ENCODE measurements at places on chromosomes 3 and 15.

GRCh38 chr3:112736386-112736785 is 95.4 kb upstream of the CCDC80 start:
- no peak for DNase-seq

DNA sequence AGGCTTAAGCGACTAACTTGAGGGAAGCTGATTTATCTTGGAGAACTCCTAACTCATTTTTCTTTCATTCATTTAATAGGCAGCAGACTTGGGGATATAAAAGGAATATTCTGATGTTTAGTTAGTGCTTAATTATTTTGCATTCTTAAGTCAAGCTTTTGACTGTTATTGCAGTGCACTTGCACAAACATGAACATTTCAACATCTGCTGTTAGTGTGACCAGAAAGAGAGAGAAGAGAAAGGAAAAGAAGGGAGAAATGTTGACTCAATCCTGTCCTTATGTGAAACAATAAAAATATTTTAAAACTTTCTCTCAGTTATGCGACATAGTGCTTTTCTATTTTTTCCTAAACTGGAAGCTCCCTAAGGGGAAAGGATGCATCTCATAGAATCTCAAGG is 507.8 kb downstream of the LPP start:
- no peak for DNase-seq

DNA sequence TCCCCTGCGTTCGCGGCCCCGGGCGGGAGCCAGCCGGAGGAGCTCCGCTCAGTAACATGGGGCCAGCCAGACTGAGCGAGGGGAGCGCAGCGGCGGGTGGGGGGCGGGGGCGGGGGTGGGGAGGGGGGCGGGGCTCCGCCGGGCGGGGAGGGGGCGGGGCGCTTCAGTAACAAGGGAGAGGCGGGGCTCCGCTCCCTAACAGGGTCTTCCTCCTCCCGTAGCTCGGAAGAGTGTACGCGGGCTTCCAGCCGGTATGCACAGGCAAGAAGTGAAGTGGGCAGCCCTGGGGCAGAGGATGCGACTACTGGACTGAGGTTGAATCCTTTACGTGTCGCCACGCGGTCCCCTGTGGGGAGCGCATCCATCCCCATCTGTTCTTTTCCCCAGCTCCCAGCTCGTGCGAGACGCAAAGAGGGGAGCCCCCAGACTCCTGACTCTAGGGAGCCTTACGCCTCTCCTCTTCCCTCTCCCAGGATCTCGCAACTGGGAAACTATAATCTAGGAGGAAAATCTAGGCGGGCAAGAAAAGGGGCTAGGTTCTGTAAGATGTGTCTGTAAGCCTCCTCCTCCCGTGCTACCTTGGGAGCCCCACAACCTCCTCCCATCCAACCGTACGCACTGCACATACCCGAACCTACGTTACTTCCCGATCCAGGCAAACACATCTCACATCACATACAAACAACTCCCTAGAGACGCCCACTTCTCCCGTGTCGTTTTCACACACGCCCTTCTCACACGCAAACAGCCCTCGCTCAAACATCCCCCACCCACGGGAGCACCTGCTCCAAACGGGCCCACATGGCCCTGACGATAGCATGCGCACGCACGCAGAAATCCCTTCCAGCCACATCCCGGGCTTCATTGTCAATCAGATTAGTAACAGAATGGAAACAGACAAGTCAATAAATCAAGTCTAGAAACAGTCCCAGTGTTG is at the start of gene SHF:
SHF (minus strand) TSS at position 73 of the 937 bp plus-strand sequence; CDS start at position 58, 15 bp downstream.
- peak; percentile 12 for DNase-seq

GRCh38 chr3:14876921-14877333 is 58.2 kb downstream of the FGD5 start:
- DNase-seq: no peak

GRCh38 chr3:179476215-179476614 is 24.9 kb upstream of the GNB4 start:
- DNase-seq: no peak

DNA sequence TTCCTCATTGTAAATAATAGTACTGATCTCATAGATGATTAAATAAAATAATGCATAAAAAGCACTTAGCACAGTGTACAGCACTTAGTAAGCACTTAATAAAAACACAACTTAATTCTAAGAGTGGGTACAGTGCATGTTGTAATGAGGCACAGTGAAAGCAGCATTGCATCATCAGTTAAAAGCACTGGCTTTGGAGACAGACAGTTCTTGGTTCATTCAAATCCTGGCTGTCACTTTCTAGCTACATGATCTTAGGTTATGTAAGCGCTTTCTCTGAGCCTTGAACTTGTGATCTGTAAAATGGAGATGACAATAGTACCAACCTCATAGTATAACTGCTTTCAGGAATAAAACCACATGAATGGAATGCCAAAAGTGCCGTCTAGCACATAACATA is 151.5 kb downstream of the DPH6 start:
- DNase-seq: no peak

- DNase-seq: no peak
These were observed 308.0 kb upstream of the THRB start for GRCh38 chr3:24802614-24803013.

DNA sequence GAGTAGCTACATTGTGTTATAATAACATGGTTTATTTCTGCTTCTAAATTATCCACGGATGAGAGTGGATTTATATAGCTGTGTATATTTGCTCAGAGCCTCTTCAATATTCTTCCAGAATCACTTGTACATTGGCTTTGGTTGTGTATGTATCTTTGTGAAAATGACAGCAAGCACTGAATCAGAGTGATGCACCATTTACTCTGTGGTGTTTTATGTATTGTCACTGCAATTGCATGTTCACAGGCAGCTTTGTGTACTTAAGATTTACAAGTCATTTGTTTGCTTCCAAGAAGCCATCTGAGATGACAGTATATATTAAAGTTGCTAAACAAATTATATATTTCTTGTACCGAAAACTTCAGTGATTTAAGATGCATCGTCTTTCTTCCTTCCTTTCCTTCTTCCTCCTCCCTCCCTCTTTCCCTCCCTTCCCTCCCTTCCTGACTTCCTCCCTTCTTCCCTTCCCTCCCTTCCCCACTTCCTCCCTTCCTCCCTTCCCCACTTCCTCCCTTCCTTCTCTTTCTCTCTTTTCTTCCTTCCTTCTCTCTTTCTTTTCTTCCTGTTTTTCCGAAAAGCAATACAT is 362.3 kb upstream of the GOLIM4 start:
- no peak for DNase-seq

DNA sequence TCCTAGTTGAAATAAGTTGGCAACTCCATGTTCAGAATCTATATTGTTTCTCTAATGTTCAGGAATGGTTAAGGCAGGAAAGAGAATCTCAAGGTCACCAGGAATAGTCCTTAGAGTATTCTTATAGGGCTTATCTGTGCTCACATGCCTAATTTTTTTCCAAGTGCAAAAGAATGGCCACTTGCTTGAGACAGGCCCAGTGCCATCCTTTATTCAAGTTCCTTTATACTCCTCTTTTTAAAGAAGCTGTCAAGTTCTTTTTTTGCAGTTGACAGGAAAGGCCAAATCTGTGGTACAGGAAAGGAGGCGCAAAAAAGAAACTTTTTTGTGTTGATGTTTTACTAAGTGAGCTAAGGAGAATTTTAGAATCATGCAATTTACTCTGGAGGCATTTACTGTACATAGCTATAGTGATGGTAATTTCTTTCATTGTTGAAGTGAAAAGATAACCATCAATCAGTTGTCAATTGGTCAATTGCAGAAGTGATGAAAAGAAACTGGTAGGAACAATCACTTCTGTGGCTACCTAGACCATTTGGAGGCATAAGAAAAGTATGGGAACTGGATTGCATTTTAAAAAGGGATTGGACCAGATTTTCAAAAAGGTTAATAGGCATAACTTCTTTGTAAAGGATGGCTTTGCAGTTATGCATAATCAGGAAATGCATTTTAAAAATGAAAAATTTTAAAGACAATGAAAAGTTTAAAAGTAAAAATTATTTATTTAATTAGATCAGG is 102.5 kb upstream of the SOX2 start:
- DNase-seq: no peak

GRCh38 chr15:58274885-58275284 is 136.7 kb downstream of the AQP9 start:
- no peak for DNase-seq

DNA sequence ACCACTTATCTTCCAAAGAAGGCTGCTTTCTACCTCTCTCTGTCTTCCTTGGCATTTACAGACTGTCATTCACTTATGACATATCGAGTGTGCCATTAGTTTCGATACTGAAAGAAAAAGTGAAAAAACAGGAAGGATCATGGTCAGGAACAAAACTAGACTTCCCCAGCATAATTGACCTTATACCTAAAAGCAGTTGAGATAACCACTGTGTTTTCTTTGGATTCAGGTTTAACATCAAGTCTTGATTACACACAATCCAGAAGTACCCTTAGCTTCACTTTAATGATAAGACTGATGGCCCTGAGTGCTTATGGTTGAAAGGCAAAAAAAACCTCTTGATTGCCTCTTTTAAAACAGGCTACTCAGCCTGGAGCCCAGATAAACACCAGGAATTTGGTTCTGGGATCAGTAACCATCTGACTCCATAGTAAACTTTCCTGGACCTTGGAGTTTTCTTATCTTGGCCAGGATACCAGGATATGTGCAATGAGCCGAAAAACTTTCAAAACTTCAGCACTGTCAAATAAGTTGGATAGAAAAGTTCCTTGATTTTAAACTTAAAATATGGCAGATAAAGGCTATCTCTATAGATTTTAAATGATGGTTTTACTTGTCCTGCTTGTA is 5.0 kb upstream of the UACA start:
- DNase-seq: no peak

DNA sequence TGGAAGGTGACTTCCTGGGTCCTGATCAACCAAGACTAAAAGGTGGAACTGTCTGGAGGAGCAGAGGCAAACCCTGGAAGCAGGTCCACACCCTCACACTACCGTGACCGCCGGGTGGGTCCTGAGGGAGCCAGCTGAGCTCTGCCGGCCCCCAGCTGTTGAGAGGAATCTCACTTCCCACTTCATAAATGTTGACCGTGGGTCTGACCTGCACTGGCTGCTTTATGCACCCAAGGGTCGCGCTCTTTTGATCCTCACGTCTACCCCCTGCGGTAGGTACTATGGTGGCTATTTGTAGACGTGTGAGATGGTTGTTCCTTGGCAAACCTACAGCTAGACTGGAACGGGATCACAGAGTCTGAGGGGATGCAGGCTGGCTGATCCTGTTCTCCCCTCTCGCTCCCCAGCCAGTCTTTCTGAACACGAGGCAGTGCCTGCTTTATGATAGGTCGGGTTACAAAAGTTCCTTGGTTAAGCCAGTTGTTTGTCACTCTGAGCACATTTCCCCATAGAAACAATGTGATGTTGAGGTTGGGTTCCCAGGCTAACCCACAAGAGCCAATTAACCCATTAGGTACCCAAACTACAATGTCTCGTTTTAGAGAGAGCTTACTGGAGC is 113.0 kb upstream of the ETV5 start:
- DNase-seq: no peak

DNA sequence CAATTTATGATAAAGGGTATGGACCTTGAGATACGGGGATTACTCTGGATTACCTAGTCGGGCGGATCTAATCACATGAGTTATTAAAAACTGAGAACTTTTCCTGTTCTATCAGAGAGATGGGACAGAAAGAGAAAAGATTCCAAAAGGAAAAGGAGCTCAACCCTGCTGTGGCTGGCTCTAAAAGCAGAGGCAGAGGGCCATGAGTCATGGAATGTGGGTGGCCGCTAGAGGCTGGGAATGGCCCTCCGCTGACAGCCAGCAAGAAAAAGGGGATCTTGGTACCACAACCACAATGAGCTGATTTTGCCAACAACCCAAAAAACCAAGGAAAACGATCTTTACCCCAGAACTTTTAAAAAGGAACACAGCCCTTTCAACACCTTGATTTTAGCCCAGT is 210.0 kb downstream of the MAGI1 start:
- no peak for DNase-seq

- no peak for DNase-seq
These were observed 1.1 kb upstream of the NPHP3 start for GRCh38 chr3:132723024-132723950.

- DNase-seq: no peak
These were observed 193.4 kb upstream of the RASGRP1 start for GRCh38 chr15:38758043-38758442.

GRCh38 chr3:33746416-33747116 is 28.5 kb upstream of the CLASP2 start:
- no peak for DNase-seq

- no peak for DNase-seq
These were observed 359.3 kb upstream of the ICE2 start for GRCh38 chr15:60838206-60838605.

DNA sequence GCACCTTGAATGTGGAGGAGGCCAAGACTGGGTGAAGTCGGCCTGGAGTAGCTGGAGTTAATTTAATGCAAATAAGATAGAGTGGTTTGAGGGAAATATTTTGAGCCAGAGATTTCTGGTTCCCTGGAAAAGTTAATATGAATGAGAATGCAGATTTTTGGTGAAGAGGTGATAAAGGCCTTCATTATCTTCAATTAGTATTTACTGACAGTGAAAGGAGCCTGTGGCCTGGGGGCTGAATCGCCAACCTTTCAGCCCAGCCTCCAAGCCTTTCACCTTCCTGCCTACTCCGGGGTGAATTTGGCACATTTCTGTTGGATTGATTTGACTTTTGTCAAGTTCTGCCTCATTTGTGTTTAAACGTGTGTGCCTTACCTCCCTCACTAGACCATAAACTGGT is 147.8 kb downstream of the SOX2 start:
- no peak for DNase-seq

DNA sequence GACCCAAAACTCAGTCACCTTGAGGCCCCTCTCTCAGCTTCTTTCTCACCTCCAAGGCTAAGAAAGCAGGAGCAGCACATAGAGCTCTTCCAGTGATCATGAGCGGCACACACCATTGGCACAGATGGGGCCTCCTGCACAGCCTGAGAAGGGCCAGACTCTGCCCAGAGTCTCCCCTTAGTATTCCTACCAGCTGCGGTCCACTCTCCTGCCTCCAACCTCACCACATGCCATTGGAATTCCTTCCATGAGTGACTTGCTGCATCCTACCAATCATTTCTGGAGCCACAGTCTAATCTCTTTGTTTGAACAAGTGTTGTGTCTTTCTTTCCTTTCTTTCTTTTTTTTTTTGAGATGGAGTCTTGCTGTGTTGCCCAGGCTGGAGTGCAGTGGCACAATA is 39.3 kb downstream of the CDCP1 start:
- DNase-seq: no peak

DNA sequence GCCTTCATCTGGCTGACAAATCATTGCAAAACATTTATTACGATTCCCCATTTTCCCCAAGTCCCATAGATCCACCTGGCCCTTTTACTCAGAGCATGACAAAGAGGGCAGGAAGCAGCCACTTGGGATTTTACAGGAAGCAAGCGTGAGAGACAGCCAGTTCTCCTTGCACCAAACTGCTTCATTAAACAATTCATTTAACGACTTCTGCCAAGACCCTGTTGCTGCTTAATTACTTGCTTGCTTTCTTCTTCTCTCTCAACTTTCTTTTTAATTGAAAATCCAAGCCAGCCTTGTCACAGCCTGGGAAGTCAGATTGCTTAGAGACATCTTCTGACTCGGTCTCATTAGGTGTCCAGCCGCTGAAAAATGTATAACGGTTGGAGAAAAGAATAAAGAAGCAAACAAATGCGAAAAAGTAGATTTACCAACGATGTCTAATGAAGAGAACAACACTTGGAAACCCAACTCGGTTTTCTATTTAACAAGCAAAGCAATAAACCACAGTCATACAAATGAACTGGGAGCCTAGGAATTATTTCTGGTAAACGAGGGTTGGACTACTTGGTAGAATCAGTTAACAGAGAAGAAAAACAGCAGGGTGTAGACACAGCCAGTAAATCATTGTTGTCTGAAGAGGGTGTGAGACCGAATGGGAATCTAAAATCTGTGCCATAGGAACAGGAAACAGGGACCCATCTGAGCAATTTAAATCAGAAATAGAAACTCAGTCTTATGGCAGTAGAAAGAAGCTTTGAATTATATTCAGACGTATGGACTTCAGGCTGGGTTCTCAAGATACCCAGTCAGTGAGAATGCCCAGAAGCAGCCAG is 298.3 kb downstream of the LRRC3B start:
- DNase-seq: no peak
